KBM-7 (cell line): ENCODE measurements at places on chromosomes 2 and 18.

DNA sequence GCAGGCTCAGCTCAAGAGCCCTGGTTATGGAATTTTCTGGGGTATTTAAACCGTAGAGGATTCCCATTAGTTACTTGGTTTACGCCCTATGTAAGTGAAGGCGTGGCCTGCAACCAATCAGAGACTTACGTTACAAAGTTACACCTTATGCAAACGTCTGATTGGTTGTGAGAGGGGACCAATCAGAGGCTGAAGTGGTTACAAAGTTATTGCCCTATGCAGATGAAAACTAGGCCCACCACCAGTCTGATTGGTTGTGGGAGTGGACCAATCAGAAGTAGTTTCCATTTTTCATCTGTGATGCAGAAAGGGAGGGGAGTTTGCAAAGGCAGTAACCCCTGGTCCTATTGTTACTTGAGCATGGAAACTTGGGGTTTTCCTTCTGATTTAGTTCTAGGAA, 49.1 kb downstream of the DLGAP1 start:
- DNase-seq = no peak

- DNase-seq = no peak
Observed at GRCh38 chr2:9673914-9674481, 43.2 kb upstream of the YWHAQ start.

- DNase-seq = no peak
Observed at GRCh38 chr2:129888461-129888860, 91.0 kb upstream of the RAB6C start.

DNA sequence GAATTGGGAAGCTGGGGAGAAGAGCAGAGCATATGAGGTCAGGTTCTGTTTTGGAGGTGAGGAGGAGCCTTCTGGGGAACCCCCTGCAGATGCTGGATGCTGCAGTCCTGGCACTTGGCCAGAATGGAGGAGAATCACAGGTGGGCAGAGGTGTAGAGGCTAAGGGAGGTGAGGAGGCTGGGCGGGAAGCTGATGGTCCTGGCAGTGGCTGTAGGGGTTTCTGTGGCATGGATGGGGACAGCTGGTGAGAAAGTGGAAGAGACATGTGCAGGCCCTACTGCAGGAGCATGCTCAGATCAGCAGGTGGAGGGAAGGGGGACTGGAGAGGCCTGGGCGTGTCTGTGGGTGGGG, 101.3 kb downstream of the DYSF start:
- DNase-seq = no peak

GRCh38 chr2:34936089-34936488, 1337.0 kb upstream of the FAM98A start:
- no peak for DNase-seq

DNA sequence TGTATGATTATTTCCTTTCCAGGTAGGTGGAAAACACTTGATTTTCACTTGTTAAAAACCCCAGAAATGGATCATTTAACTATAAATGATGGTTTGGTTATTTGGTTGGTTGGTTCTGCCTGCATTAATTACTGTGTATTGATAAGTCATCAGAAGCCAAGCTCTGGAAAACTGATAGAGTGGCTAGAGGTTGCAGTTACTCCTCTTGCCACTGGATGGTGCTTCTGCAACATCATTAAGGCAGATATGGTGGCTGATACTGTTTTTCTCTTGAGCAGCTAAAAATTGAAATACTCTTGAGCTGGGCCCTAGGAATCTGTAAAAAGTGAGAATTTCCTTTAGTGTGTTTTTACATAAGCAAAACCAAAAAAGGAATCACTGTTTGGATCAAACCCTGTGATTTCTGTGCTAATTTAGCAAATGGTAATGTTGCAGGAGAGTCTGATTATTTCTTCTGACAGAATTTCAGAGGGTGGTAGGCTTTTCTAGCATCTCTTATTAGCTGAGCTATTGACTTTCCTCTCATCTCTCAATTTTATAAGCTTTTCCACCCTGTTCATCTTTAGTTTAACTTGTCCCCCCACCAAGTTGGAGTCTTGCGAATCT, 54.3 kb downstream of the RAB10 start:
- peak; percentile 49 for DNase-seq

DNA sequence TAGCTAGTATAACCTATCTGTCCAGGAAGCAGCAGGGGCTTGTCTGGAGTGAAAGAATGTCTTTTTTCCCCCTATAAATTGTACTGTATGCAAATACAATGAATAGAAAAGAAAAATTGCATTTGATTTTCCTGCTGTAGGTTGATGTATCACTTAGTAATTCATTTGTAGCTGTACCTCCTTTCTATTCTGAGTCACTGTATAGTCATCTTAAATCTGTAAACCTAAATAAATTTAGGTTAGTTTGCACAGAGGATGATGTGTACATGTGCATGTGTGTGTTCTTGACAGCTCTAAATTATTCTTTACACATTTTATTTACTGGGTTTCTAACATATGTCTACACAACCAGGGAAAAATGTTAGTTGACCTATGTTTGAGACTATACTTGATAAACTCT, 478.7 kb upstream of the CNTNAP5 start:
- no peak for DNase-seq

GRCh38 chr18:3061581-3062312, 48.8 kb upstream of the LPIN2 start:
- DNase-seq = peak; percentile 16

DNA sequence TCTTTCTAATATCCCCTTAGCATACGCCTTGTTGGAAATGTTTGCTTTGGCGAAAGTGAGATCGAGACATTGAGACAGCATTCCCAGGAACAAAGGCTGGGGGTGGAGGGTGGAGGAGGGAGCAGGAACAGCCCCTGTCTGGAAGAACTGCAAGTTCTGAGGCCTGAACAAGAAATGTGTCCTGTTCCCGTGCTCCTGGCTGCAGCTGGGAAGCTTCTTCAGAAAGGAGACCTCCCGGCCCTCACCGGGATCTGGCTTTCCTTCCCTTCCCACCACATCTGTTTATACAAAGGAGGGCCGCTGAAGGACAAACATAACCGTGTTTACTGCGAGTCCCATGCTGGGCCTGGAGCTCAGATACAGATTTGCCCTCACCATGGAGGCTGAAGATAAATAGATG, 35.9 kb downstream of the AFF3 start:
- DNase-seq = no peak

DNA sequence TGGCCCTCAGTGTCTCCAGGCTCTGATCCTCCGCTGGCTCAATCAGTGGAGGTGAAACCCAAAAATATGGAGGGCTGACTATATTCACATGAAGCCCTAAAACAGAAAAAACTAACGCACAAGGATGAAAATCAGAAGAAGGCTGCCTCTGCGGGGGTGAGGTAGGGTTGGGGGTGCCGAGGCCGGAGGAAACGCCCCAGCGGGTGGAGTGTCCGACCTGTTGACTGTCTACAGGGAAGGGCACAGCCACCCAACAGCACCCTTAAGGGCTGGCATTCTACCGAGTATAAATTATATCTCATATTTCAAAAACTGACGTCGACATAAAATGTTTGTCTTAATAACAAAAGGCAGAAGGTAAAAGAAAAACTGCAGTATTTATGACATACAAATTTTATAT, 223.5 kb downstream of the HDAC4 start:
- DNase-seq = no peak

DNA sequence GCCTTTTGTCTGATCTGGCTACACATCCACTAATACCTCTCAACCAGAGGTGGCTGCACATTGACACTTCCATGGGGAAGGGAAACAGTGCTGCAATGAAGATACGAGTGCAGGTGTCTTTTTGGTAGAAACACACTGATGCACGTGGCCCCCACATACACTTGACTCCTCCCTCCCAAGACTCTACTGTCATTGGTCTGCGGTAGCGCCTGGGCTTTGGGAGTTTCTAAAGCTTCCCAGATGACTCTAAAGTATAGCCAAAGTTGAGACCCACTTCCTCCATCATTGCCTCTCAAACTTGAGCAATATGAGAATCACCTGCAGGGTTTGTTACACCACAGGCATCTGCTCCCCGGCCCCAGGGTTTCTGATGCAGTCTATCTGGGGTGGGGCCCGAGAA, 11.0 kb downstream of the SLC14A1 start:
- DNase-seq = no peak

DNA sequence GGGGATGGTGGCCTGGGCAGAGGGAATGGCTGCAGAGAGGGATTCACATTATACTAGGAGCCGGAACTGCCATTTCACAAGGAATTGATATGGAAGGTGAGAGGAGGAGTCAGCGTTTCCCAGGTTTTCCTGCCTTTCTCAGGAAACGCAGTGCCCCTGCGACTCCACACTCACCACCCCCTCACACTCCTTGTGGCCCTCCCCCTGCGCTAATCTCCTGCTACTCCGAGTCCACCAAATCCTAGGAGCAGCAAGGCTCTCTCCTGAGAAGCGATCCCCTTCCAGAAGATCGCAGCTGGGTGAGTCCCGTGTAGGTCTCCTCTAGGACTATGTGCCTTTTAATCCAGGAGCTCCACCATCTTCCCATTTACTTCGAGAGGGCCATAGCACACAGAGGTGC, 140.6 kb downstream of the VAPA start:
- DNase-seq = no peak

DNA sequence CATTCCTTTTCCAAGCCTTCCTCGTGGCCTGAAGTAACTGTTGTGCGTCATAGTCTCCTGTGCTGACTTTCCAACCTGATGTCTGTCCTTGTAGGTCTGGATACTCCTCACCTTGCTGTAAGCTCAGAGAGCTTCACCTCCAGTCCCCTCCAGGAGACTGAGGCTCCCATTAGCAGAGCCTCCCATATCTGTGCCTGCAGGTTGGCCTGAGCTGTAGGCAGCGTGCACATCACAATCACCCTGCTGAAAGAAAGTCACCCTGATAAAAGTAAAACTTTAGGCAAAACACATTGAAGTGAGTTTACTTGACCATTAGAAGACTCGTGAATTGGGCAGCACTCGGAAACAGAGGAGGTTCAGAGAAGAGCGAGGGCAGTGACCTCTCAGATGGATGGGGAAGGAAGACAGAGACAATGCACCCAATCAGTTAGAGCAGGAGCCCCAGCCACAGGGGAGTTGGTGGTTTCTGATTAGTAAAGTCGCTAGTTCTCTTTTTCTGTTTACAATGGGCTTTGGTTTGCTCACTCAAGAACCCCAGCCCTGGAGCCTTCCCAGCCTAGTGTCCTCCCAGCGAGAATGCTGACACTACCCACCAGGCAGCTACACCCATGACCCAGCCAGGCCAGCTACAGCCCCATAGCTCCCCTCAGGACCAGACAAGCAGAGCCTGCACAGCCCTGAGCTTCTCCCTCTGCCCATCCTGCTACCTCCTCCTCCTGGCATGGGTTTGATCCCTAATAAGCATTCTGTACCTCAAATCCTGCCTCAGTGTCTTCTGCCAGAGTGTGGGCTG, 12.1 kb upstream of the TPO start:
- DNase-seq = no peak

DNA sequence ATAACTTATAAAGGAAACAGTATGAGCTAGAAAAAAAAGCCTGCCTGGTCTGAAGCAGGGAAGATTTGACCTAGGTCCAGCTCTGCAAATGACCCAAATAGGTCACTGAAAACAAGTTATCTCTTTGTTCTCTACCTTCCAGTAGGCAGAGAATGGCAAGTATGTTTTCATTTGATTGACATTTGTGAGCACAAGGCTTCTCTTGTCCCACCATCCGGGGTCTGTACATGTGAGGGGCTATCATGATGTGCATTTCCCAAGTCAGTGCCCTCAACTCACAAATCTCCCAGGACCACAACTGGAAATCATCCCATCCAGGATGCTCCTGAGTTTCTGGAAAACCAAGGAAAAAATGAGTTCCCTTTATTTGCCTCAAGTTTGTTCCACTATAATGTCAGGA, 309.5 kb downstream of the AFF3 start:
- DNase-seq = no peak

DNA sequence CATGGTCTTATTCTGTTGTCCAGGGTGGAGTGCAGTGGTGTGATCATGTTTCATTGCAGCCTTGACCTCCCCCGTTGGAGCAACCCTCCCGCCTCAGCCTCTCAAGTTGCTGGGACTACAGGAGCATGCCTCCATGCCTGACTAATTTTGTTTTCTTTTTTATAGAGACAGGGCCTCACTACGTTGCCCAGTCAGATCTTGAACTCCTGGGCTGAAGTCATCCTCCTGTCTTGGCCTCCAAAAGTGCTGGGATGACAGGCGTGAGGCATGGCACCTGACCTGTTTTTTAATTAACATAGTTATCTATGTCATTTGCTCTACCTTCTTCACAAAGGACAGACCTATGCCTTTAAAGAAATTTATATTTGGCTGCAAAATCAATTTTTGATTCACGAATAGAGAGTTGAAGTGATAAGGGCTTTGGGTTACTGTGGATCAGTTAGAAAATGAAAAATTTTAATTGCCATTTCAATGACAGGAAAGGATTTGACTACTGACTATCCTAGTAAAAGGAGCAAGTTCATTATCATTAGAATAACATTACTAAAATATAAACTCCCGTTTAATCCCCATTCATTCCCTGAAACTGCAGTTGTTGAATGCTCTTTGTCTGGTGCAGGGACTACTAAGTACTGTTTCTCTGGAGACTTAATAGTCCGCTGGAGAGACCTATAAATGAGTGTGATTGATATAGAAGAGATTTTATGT, 3.7 kb downstream of the RNF138 start:
- DNase-seq = no peak

GRCh38 chr2:149994057-149994728, 406.6 kb upstream of the MMADHC start:
- DNase-seq = no peak

- no peak for DNase-seq
Observed at GRCh38 chr2:157903151-157903550, 27.0 kb upstream of the ACVR1 start.

- DNase-seq = no peak
Observed at GRCh38 chr18:76967721-76968472, 145.5 kb downstream of the ZNF236 start.

DNA sequence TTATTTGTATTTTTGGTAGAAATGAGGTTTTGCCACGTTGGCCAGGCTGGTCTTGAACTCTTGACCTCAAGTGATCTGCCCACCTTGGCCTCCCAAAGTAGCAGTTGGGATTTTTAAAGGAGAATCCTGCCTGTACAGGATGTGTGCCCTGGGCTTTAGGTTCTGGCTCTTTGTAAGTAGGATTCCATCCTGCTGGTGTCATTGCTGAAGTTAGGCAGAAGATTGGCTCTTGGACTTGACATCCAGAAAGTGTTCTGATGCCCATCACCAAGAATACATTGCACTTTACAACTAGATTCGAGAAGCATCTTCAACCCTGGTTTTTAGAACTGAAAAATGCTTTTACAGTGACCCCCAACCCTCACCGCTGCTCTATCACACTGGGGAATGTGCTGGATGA, 4.4 kb upstream of the TWIST2 start:
- no peak for DNase-seq

DNA sequence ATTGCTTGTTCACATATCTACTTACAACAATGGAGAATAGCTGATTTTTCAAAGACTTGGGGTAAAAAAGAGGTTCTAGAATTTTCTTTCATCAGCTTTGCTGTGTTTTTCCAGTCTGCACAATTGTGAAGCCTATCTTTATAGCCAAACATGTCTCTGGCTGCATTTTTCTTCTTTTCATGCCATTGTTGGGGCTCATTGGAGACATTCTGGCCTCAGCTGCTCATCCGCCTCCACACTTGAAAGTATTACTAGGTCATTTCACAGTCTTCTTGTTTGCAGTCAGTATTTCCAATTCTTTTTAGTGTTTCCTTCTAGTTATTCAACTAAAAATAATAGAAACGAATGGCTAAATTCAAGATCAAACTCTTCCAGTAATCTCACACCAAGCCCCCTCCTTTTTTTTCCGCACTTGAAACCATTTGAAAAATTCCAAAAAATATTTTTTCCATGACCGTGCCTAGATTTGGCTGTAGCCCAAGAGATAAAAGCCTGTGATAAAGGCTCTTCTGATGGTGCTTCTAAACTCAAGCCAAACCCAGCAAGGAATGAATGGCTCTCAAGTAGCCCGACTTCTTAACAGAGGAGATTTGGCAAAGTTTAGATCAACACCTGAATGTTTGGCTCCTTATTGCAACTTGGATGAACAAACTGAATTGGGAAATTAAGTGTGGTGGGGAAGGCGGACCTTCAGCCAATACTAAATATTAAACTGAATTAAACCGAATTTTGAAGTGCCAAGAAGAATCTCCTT, 103.4 kb downstream of the NRP2 start:
- DNase-seq = no peak
